ENCODE measurements at places on chromosomes 12 and 14. TPM values are rescaled to one million over a fixed set of nuclear protein-coding genes. Genes with fewer than 3 reads are reported as not detected.

CMA1 gene
- not detected for total RNA-seq

BMP4 gene
- total RNA-seq: 14.8 TPM

NTF3 gene
- 0.50 TPM for total RNA-seq

IGF1 gene
- total RNA-seq: 0.83 TPM

FAM177A1 gene
- total RNA-seq: 44.9 TPM

ERP27 gene
- total RNA-seq: not detected

SYCP3 gene
- total RNA-seq: not detected

REM2 gene
- total RNA-seq: 0.29 TPM

KRT6C gene
- total RNA-seq: not detected

CNTN1 gene
- total RNA-seq: 3.0 TPM

NELL2 gene
- not detected for total RNA-seq
